ENCODE measurements at places on chromosomes 1 and 21.

- DNase-seq, result no peak
Measured at GRCh38 chr1:41650028-41650880, 165.8 kb upstream of the EDN2 start.

- no peak for DNase-seq
Measured at GRCh38 chr21:38949070-38949380, 143.3 kb downstream of the ETS2 start.

- DNase-seq, result no peak
Measured at GRCh38 chr1:208513799-208514198, 269.6 kb upstream of the PLXNA2 start.

GRCh38 chr1:218811497-218811896 lies 362.2 kb upstream of the LYPLAL1 start:
- peak; percentile 63 for DNase-seq

DNA sequence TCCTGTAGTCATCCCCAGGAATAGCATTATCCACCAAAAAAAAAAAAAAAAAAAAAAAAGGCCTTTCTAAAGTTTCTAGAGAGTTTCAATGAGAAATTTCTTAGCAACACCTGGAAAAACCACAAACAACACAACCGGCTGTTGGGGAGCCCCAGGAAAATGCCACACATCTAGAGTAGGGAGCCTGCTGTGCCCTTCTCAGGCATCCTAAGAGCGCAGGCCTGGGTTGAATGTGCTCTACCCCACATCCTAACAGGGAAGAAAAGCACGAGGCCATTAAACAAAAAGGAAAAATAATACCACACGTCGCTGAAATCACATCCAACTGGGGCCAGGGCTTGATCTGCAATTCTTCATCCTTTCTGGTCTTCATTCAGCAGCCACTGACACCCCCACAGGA lies 367.5 kb downstream of the TGFB2 start:
- no peak for DNase-seq

Data from choroid plexus epithelial cell (primary cell).